ENCODE measurements at places on chromosomes 13 and 19.

DNA sequence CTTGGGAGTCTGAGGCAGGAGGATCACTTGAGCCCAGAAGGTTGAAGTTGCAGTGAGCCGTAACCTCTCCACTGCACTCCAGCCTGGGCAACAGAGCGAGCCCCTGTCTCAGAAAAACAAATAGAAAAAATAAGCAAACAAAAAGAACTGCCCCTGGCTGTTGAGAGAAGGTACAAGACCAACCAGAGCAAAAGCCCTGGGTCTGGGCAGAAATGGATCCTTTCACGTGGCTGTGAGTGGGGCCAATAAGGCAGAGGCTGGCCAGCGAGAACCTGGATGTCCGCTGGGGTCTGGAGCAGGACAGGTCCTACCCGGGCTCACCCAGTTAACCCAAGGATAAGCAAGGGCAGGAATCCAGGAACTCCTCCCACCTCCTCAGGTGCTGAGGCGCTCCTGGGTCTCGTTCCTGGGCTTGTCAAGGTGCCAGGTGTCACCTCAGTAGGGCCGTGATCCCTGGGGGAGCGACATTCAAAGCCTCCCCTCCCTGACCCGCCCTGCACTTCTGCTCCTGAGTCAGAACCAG lies 4.7 kb upstream of the SLC5A5 start:
- no peak for DNase-seq

GRCh38 chr13:30373727-30374126 lies 48.6 kb upstream of the UBE2L5 start:
- DNase-seq, result no peak

DNA sequence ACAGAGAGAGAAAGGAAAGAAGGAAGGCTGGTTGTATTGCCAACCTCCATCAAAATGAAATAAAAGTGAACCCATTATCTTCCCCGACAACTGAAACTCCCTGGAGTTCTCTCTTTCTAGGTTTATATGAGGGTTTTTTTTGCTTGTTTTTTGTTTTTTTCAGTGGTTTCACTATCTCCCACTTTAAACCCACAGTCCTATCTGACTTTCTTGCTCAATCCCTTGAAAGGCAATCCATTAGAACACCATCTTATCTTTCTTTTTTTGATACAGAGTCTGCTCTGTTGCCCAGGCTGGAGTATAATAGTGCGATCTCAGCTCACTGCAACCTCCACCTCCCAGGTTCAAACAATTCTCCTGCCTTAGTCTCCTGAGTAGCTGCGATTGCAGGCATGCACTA lies 158.0 kb upstream of the MIR17HG start:
- DNase-seq, result no peak

- DNase-seq, result no peak
Observed at GRCh38 chr19:31300422-31300821, 48.8 kb downstream of the TSHZ3 start.

DNA sequence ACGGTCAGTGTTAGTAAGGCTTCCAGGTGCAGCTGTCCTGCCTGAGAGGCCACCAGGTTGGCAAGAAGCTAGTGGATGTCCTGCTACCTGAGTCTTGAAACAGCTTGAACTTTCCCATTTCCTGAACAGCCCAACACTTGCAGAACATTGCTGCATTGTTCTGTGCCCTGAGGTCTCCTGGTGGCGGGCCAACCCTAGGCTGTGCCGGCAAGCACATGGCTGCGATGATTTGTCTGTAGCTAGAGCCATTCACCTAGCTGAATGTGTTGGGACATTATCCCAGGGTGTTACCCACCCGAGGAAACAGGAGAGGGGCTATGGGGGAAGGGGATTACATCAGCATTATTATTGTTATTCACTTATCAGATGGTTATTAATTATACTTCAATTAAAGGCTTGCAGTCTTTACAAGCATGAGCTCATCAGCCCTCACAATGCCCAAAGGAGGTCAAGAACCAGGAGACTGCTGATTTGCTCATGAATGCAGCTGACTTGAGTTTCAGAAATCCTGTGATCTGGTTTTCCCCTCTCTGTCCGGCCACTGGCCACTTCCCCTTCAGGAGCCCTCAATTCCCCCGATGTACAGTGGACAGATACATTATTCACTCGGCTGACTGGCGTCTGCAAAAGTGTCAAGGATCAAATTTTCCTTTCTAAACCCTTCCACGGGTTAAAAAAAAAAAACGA lies 187.6 kb upstream of the TSC22D1 start:
- no peak for DNase-seq

- no peak for DNase-seq
Observed at GRCh38 chr13:26184791-26185250, 37.3 kb downstream of the RNF6 start.

GRCh38 chr19:47107202-47107952 lies 6.2 kb downstream of the ZC3H4 start:
- DNase-seq, result no peak

- DNase-seq, result no peak
Observed at GRCh38 chr13:102771298-102772041, 2.1 kb downstream of the TEX30 start.

GRCh38 chr13:100131863-100132574 lies 43.1 kb downstream of the PCCA start:
- peak; percentile 55 for DNase-seq

- DNase-seq, result no peak
Observed at GRCh38 chr19:46861691-46862502, 1.1 kb downstream of the ARHGAP35 start.

DNA sequence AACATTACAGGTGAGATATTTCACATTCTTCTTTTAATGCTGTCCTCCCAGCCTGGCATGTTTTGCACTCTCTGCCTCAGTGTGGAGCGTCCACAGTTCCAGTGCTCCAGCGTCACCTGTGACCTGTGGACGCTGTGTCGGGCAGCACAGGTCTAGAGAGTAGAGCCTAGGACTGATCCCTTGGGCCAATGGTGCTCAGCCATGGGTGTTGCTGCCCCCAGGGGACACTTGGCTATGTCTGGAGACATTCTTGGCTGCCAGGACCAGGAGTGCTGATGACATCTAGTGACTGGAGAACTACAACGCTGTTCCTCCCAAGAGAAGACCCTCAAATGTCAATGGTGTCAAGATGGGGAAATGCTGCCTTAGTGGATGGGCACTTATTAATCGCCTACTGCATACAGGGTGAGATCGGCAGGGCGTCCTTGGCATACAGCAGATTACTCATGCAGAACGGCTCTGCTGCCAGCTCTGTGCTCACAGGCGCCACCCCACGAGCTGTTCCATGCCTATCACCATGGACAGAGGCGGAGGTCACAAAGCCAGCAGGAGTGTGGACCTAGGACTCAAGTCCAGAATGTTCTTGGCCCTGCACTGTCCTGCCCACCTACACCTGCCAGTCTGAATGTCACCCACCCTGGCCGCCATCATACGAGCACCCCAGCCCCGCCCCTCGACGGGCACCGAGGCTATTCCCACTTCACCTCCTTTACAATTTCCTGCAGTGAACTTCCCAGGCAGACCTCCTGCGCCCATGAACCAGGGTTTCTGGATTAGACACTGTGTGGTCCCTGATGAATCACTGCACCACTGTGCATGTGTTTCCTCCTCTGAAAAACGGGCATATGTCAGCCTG lies 13.9 kb upstream of the MADCAM1 start:
- no peak for DNase-seq

DNA sequence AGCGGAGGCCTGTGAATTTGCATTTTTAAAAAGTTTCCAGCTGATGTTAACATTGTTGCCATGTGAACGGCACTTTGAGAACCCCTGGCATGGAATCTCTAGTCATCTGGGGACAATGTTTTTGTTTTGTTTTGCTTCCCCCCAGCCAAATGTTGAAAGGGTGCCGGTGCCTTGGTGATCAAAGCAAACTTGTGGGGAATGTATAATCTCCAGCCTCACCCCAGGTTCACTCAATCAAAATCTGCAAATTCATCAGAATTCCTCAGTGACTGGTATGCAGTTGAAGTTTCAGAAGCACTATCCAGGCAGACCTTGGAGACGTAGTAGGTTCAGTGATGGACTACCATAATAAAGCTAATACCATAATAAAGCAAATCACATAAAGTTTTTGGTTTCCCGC lies 428.7 kb downstream of the MYO16 start:
- no peak for DNase-seq

- DNase-seq, result peak; percentile 23
Observed at GRCh38 chr19:42563352-42564210, 31.1 kb downstream of the CEACAM8 start.

- no peak for DNase-seq
Observed at GRCh38 chr19:17862711-17863519, 3.2 kb downstream of the RPL18A start.

- DNase-seq, result no peak
Observed at GRCh38 chr19:13007292-13008045, 12.2 kb downstream of the NFIX start.

- no peak for DNase-seq
Observed at GRCh38 chr19:7007859-7008258, 13.4 kb downstream of the MBD3L2B start.

DNA sequence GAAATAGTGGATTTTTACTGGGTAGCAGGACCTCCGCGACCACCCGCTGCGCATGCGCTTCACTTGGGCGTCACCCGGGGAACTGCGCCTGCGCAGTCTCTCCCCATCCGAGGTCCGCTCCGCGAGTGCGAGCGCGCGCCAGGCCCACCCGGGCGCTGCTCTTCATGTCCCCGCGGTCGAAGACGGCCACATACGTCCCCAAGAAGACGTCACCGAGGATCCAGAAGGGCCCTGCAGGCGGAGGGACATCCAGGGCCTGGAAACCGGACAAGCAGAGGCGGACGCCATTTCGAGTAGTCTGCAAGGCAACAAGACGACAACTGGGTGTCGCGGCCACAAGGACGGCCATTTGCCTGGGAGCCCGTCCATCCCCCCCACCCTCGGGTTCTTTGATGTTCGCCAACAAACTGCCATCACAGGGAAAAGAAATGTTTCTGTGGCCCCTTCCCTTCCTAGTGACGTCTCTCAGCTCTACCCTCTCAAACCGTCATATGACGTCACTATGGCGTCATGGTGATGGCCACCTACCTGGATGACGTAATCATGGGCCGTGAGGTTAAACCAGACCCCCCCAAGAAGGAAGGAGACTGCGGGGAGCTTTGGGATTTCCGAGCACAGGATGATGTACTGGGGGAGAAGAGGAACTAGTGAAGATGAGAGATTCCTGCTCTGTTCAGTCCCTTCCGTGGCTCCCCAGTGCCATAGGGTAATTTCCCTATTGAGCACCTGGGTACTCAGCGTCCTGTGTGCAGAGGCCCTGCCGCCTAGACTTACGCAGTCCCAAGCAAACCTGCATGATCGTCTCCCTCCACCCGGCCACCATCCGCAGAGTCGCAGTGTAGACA lies 6.7 kb downstream of the NAPSA start:
- no peak for DNase-seq

- DNase-seq, result peak; percentile 67
Observed at GRCh38 chr19:12696366-12697335, at the start of gene FBXW9. Gene FBXW9 (minus strand): TSS chr19:12696631. CDS start chr19:12696581, 50 bp downstream.

DNA sequence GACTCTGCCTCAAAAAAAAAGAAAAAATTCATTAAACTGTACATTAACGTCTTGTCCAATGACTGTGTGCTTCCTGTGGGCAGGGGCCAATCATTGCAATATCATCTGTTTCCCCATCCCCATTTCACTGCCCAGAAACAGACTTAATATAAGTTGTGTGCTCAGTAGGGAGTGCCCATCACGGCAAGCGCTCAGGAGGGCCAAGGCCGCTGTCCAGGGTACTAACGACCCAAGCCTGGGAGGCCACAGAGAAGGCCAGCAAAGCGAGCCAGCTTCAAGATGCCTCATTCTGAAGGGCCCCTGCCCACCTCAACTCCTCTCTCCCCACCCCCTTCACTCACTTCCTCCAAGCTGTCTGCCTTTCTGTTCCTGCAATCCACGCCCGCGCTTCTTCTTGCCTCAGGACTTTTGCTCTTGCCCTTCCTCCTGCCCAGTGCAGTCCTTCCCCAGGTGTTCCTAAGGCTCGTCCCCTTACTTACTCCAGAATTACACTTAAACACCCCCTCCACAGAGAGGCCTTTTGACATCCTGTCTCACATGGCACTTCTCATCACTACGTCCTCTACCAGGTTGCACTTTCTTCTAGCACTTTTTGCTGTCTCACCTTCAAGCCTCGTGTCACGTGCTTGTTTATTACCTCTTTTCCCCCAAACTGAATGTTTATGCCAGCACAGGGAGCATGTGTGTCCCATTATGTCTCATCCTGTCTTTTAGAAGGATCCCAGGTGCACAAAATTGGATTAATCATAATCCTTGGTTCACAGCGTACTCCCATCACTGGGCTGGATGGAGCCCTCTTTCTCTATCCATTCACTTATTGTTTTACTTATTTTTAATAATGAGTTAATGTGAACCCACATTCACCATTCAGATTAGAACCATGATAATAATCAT lies 11.3 kb upstream of the POU2F2 start:
- DNase-seq, result no peak

DNA sequence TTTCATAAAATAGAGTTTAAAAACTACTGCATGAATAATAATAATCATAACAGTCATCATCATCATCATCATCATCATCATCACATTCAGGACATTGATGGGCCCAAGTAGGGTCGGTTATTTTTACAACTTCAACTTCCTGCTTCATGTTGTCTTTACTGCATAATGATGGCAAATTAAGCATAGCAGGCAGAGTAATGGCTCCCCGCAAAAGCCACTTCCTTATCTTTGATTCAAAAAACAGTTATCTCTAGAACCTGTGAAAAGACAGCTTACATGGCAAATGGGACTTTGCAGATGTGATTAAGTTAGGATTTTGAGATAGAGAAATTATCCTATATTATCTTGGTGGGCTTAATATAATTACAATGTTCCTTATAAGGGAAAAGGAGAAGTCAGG lies 792.9 kb downstream of the LIG4 start:
- DNase-seq, result no peak

- DNase-seq, result no peak
Observed at GRCh38 chr13:73970421-73971055, 163.7 kb downstream of the KLF12 start.

DNA sequence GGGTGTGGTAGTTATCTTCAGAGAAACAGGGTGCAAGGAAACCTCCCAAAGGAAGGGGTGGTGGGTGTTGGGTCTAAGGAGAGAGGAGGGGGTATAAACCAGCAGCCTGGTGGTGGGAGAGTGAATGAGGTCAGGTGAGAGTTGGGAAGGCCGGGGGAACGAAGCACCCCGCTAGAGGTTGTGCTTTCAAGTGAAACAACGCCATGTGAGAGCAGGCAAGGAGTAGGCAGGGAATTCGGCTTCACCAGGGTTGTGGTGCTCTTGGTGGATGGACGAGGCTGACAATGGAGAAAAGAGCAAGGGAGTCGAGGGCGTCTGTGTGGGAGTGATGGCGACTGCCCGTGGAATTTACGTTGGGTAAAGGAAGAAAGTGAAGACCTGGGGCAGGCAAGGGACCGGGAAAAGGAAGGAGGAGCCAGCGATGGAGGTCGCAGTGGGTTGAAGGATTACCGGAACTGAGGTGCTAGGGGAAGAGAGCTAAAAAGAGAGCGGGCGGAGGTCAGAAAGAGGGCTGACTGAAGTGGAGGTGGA lies 2.1 kb upstream of the MLNR start:
- no peak for DNase-seq

Data from HS-5 (cell line).